ENCODE measurements at places on chromosomes 16 and 17.
A peak's percentile ranks its signal among the peaks of the same experiment; 100 is the strongest.

GRCh38 chr16:50489182-50489581 is 59.0 kb upstream of the NKD1 start:
- no peak for DNase-seq

- DNase-seq = no peak
Observed at GRCh38 chr17:78759969-78760352, 22.1 kb downstream of the CYTH1 start.

GRCh38 chr16:57647136-57647875 is 18.9 kb downstream of the ADGRG1 start:
- no peak for DNase-seq

- no peak for DNase-seq
Observed at GRCh38 chr17:49647256-49647585, 30.7 kb downstream of the SPOP start.

- DNase-seq = no peak
Observed at GRCh38 chr16:51180719-51181502, 29.8 kb upstream of the SALL1 start.

- DNase-seq = no peak
Observed at GRCh38 chr17:29709866-29710519, 87.3 kb upstream of the CORO6 start.

GRCh38 chr17:37327341-37328090 is 48.3 kb upstream of the C17orf78 start:
- DNase-seq = no peak

- DNase-seq = no peak
Observed at GRCh38 chr16:67914758-67915495, 16.7 kb downstream of the CTRL start.

- no peak for DNase-seq
Observed at GRCh38 chr16:62970851-62971250, 934.6 kb upstream of the CDH8 start.

DNA sequence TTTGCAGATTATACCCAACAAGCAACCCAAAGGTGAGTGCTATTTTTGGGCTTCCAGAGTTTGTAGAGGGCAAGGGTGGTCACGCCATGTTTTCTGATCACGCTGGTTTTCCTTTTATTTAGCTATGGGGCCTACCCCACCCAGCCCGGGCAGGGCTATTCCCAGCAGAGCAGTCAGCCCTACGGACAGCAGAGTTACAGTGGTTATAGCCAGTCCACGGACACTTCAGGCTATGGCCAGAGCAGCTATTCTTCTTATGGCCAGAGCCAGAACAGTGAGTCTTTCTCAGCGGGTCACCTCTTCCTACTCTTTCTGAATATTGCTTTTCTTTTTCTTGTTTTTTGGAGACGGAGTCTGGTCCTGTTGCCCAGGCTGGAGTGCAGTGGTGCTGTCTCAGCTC is 2.5 kb downstream of the FUS start:
- DNase-seq = no peak

DNA sequence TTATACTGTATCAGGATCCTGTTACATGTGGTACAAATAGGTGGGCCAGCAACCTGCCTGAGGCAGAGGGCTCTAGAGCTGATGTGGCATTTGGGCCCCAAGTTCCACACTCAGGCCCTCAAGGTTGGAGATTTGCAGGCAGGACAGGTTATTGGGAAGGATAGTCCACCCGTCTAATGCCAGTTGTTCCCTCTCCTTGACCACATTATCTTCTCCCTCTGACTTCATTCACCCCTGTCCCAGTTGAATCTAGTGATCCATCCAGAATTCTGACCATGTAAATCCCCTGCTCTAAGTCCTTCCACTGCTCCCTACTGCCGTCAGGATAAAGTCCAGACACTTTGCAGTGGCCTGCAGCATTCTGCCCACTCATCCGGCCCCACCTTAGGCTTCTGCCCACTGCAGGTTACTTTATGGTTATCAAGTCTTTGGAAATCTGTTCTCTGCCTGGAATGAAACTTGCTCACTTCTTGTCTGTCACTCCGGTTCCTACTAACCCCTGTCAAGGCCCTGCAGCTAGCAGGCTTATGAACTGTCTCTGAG is 1.9 kb upstream of the NFATC3 start:
- peak; percentile 46 for DNase-seq

DNA sequence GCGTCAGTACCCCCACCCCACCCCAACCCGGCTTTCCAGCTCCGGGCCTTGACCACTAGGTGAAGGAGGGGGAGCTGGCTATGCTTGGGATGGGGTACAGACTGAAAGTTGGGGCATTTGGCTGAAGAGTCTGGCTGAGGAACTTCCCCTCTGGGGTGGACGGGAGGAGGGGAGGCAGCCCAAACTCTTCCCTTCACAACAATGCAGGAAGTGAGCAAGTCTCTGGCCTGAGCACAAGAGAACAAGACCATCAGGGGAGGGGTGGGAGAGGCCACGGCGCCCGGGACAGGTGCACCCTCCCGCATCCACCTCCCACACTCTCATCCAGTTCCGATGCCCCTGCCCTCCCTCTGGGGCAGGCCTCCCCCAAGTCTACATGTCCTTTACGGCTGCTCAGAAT is 5.6 kb downstream of the USH1G start:
- no peak for DNase-seq

DNA sequence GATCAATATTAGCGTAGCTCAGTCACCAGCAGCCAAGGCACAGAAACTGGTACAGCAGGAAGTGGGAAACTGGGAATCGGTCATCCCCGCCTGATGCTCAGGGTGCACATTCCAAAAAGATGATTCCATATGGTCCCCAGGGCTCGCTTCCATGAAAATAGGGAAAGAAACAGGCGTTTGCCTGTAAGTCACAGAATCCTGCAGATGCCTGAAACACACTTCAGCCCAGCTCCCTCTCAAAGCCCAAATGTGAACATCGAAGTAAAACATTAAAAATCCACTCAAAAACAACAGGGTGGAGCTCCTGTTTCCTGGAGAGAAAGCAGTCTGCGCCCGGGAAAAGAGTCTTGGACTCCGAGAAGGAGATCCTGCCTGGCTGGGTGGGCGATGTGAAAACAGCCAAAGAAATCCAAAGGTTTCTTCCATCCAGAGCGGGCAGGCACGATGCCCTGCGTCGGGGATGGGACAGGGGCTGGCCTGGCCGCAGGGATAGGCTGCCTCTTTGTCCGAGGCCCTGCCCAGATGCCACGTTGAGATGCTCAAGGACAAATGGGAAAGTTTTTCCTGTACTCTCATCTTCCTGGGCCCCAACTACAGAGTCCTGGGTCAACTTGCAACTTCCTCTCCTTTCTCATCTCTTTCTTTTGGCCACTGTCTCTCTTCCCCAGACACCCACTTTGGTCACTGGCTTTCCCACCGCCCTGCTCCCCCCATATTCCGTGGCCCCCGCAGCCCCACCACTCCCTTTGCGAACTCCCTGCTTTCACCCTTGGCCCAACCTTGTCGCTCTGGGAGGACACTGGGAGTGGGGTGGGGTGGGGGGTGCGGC is 743 bp downstream of the WIPI1 start:
- peak; percentile 81 for DNase-seq

- no peak for DNase-seq
Observed at GRCh38 chr16:17293813-17294558, 176.8 kb downstream of the XYLT1 start.

DNA sequence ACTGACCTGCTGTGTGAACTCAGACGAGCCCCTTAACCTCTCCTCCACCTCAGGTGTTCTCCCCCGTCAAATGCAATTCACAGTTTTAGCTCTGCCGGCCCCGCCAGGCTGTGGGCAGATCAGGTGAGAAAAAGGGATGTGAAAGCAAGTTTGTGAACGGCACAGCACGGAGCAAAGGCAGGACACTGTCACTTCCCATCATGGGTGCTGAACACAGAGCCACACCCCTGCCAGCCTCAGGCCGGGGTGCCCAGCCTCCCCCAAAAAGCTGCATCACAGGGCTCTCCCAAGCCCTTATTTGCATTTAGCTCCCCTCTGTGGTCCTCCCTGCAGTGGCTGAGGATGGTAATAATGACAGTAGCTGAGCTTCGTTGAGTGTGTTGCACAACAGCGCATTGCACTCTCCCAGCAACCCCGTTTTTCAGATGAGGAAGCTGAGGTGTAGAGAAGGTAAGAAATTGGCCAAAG is 88.8 kb upstream of the TNRC6C start:
- DNase-seq = no peak

DNA sequence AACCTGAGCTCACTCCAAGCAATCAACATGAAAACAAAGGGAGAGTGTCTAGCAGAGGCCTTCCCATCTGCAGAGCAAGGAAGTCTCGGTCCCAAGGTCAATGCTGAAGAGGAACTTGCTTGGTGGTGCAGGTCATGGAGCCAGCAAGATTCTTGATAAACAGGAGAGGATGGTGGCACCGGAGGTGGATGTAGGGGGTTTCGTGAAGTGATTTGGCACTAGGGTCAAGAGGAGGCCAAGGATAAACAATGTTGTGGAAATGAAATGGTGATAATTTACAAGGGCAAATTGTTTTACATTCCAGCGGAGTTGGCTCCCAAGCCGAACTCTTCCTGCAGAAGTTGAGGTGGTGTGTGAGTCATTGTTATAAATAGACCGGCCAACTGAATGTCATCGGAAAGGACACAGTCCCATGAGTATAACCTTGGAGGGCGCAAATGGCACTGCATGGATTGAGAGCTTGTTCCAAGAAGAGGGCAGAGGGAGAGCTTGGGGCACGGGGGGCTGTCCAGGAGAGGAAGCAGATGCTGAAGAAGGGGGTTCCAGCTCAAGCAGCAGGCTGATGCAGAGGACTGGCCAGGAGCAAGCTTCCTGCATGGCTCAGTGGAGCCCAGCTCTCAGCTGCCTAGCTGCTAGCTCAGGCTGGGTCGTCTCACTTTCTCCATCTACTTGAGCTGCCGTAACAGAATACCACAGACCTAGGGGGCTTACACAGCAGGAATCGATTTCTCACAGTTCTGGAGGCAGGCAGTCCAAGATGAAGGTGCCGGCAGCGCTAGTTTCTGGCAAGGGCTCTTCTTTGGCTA is 136.6 kb downstream of the COPRS start:
- DNase-seq = no peak

All from Peyer's patch (tissue), 4 donors.